ENCODE measurements at places on chromosomes 5 and 9.

- no peak for DNase-seq
These were observed 14.6 kb downstream of the CPEB4 start for GRCh38 chr5:173902743-173903142.

DNA sequence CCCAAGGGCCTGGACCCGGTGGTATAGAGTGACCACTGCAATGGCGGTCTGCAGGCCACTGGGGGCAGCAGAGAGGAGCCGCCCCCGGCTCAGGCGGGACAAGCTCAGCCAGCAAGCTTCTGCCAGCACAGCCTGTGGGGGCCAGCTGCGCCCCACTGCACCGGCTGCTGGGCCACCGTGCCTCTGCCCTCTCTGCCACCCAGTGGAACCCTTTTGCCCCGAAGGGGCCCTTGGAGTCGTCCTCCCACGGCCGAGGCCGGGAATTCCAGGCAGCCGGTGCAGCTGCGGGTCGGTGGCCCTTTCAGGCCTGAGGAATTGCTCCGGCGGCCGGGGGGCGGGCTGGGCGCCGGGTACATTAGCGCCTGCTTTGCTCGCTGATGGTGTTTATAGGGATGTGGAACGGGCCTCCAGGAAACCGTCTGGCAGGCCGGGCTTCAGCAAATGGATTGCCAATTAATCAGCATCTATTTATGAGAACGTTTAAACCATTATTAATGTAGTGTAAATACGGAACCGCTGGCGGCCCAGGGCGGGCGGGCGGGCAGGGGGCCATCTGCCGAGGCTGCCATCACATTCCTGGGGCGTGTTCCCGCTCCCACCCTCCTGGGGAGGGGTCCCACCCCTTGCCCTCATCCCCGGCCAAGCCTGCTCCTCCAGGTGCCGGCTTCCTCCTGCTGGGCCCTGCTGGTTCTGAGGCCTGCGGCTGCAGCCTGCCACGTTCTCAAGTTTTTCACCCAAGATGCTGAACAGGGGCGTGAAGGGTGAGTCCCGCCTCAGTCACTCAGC is 127.4 kb downstream of the BARX1 start:
- no peak for DNase-seq

- DNase-seq, result no peak
These were observed 29.4 kb upstream of the TNIP1 start for GRCh38 chr5:151110122-151110681.

GRCh38 chr5:22238047-22238446 is 615.1 kb downstream of the CDH12 start:
- no peak for DNase-seq

DNA sequence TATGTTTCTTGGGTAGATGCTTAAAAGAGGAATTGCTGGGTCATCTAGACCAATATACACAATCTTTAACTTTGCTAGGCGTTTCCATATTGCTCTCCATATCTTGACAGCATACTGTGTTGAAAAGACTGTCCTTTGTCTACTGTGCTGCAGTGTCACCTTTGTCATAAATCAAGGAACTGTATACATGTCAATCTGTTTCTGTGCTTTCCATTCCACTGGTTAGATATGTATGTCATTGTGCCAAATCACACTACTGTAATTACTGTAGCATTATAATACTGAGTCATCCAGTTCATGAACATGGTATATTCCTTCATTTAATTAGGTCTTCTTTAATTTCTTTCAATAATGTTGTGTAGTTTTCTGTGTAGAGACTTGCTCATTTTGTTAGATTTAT is 149.7 kb upstream of the RASGRF2 start:
- no peak for DNase-seq

DNA sequence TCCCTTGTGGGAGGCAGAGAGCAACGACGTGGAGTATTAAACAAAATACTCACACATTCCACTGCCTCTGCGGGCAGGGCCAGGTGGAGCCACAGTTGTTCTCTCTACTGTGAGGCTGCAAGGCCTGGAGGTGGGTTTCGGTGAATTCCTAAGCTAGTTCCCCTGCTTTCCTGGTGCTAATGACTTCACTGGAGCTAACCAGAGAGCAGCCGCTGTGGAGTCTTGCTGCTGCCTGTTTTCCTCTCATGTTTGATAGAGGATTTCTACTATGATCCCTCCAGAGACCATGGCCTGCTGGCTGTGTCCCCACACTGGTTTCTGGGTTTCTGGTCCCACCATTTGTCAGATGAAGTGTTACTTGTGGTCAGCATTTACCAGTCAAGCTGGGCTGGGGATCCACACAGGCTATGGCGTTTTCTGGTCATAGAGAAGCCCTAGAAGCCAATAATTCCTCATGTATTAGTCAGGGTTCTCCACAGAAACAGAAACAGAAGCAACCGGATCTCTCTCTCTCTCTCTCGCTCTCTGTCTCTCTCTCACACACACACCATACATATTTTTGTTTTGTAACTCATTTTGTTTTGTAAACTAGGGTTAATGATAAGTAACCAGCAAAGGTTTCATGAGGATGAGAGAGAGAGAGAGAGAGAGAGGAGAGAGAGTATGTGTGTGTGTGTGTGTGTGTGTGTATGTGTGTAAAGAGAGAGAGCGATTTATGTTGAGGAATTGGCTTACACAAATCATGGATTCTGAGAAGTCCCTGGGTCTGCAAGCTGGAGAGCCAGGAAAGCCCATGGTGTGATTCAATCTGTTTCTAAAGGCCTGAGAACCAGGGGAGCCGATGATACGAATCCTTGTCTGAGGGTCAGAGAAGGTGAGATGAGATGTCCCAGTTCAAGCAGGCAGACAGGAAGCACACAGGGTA is 403.0 kb downstream of the GADD45G start:
- no peak for DNase-seq

- no peak for DNase-seq
These were observed 43.4 kb upstream of the FUBP3 start for GRCh38 chr9:130535818-130536521.

- no peak for DNase-seq
These were observed 348.0 kb upstream of the IRX2 start for GRCh38 chr5:3099526-3099925.

GRCh38 chr5:3301306-3301705 is 294.3 kb upstream of the IRX1 start:
- no peak for DNase-seq

All from NCI-H2081 treated with DMSO at 0.1 percent for 48 hours (cell line).